ENCODE measurements at places on chromosomes 5 and 9.

- H3K27ac ChIP-seq: no peak overlapping the region
- no peaks in the 10 kb centered on the region for H3K27me3 ChIP-seq
- no peaks in the 10 kb centered on the region for H3K36me3 ChIP-seq
- no peak overlapping the region for H3K4me3 ChIP-seq
These were observed 46.8 kb downstream of the INIP start for GRCh38 chr9:112670991-112671625.

DNA sequence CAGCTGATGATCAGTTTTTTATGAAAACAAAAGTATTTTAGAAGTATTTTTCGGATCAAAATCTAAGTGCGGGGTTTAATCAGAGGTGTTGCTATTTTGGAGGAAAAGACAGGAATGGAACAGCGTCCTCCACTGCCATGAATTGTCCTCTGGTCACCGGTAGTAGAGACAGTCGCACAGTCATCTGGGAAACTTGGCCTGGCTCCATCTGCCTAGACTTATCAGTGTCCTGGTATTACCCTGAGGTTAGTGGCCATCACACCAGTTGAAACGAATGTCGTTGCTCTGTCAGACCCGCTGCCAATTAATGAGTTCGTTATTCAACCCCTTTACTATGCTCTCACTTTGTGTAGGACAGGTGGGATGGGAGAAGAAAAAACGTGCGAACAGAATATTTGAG, 8.2 kb downstream of the TLX3 start:
- no peaks in the 10 kb centered on the region for H3K4me1 ChIP-seq
- DNase-seq: no peak
- H3K27ac ChIP-seq: no peak overlapping the region
- H3K27me3 ChIP-seq: no peaks in the 10 kb centered on the region
- H3K36me3 ChIP-seq: no peaks in the 10 kb centered on the region
- no peak overlapping the region for H3K4me3 ChIP-seq

GRCh38 chr9:71620331-71620730, 148.0 kb downstream of the CEMIP2 start:
- H3K27ac ChIP-seq: no peak overlapping the region
- no peak for DNase-seq
- no peak overlapping the region for H3K4me3 ChIP-seq

- no peak overlapping the region for H3K4me3 ChIP-seq
- no peaks in the 10 kb centered on the region for H3K27me3 ChIP-seq
- H3K4me1 ChIP-seq: peaks cover 7% of the 10 kb centered on the region
- H3K27ac ChIP-seq: no peak overlapping the region
- no peak for DNase-seq
- H3K36me3 ChIP-seq: no peaks in the 10 kb centered on the region
These were observed 3.6 kb downstream of the GOLPH3 start for GRCh38 chr5:32170303-32171151.

DNA sequence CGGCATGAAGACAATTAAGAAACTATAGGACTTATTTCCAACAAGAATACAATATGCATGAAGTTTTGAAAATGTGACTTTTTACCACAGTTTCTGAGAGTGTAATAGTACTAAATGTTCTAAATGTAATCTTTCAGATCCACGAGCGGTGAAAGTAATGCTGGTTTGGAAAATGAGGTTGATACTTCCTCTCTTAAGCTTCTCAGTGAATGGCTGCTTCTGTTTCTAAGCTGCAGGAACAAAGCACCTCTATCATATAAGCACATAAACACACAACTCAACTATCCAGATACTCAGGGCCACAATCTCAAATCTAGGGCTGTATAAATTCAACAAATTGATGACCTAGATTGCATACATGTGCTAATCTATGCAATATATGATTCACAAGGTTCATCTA, 78.3 kb downstream of the LIFR start:
- no peaks in the 10 kb centered on the region for H3K4me1 ChIP-seq
- DNase-seq: no peak
- no peaks in the 10 kb centered on the region for H3K36me3 ChIP-seq
- H3K4me3 ChIP-seq: no peak overlapping the region
- H3K27me3 ChIP-seq: no peaks in the 10 kb centered on the region

DNA sequence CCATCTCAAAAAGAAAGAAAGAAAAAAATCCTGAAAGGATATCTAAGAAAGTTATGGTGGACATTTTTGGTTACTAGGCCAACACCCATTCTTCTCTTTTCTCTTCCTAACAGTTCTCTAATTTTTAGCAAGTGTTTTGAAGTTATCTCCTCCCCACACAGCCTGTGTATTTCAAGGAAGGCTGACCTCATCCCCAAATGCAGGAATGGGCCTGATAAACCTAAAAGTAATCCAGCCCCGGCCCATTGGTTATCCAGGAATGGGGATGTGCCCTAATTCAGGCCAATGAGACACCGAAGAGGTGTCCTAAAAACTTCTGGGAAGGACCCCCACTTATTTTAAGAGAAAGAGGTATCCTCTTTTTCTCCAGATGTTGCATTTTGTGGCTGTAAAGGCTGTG, 46.6 kb downstream of the F2R start:
- no peaks in the 10 kb centered on the region for H3K4me1 ChIP-seq
- no peaks in the 10 kb centered on the region for H3K27me3 ChIP-seq
- DNase-seq: no peak
- no peak overlapping the region for H3K4me3 ChIP-seq
- no peaks in the 10 kb centered on the region for H3K36me3 ChIP-seq

DNA sequence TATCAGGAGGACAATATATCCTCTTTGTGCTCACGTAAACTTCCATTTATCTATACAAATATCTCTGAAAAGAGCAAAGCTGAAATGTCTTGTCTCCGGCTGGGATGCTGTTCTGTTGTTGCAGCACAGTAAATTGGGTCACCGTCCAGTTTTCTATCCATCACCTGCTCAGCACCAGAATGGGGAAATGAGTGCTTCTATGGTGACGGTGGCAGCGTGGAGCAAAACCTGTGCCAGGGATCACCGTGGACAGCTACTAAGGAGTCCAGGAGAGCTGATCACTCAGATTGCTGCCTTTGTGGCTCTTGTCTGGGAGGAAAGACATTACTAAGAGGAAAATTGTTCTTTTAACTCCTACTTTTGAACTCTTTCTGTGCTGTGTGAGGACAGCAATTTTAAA, 531.6 kb downstream of the PSAT1 start:
- H3K27me3 ChIP-seq: no peaks in the 10 kb centered on the region
- no peaks in the 10 kb centered on the region for H3K4me1 ChIP-seq
- no peak for DNase-seq
- no peak overlapping the region for H3K4me3 ChIP-seq
- H3K36me3 ChIP-seq: no peaks in the 10 kb centered on the region

DNA sequence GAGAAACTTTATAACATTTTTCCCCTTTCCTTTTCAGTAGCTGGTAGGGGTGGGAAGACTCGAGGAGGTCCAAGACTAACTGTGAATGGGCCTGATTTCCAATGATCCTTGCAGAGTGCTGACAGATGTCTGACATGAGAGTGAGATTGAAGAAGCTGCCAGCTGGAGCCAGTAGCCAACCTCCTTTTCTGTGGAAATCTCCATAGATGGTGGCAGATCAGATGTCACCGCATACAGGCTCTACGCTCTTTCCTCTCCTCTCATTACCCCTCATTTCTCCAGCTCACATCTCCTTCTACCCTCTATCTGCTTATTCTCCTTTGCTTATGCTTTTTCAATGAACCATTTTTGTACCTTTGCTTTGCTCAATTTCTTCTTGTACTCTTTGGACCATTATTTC, 395.2 kb upstream of the TNC start:
- no peaks in the 10 kb centered on the region for H3K36me3 ChIP-seq
- no peaks in the 10 kb centered on the region for H3K4me1 ChIP-seq
- no peak overlapping the region for H3K27ac ChIP-seq
- DNase-seq: no peak
- H3K27me3 ChIP-seq: no peaks in the 10 kb centered on the region

DNA sequence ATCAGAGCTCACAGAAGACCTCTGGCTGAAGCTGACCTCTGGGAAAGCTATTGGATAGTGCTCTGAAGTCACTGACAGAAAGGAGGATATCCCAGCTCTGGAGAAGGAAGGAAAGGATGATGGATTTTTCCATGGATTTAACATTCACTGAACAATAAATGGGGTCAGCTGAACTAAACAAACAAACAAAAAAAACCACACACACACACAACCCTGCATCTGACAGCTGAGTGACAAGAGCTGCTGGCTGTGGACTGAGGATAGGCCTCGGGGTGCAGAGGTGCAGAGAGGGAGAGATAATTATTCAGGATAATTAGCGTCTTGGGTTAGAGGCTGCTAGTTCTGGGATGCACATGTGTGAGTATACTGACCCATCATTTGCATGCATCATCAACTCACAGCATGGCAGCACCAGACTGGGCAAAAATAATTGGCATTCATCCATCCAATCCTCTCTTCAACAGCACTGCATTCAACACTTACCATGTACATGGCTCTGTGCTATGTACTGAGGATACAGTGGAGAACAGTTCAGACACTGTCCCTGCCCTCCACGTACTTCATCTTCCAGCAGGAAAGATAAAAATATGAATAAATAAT, 131.4 kb upstream of the TRIM32 start:
- no peaks in the 10 kb centered on the region for H3K36me3 ChIP-seq
- no peak overlapping the region for H3K27ac ChIP-seq
- no peak overlapping the region for H3K4me3 ChIP-seq
- DNase-seq: no peak

- no peak overlapping the region for H3K27ac ChIP-seq
- no peak overlapping the region for H3K4me3 ChIP-seq
- no peaks in the 10 kb centered on the region for H3K27me3 ChIP-seq
- no peak for DNase-seq
- no peaks in the 10 kb centered on the region for H3K4me1 ChIP-seq
These were observed 211.9 kb downstream of the AOPEP start for GRCh38 chr9:94938384-94938783.

GRCh38 chr5:54317511-54318260, 7.3 kb upstream of the ARL15 start:
- DNase-seq: no peak
- no peaks in the 10 kb centered on the region for H3K36me3 ChIP-seq
- no peaks in the 10 kb centered on the region for H3K27me3 ChIP-seq
- no peak overlapping the region for H3K27ac ChIP-seq
- no peak overlapping the region for H3K4me3 ChIP-seq

GRCh38 chr9:86287013-86287412, 4.7 kb upstream of the ISCA1 start:
- DNase-seq: no peak
- H3K27me3 ChIP-seq: no peaks in the 10 kb centered on the region
- no peak overlapping the region for H3K27ac ChIP-seq
- no peaks in the 10 kb centered on the region for H3K36me3 ChIP-seq

DNA sequence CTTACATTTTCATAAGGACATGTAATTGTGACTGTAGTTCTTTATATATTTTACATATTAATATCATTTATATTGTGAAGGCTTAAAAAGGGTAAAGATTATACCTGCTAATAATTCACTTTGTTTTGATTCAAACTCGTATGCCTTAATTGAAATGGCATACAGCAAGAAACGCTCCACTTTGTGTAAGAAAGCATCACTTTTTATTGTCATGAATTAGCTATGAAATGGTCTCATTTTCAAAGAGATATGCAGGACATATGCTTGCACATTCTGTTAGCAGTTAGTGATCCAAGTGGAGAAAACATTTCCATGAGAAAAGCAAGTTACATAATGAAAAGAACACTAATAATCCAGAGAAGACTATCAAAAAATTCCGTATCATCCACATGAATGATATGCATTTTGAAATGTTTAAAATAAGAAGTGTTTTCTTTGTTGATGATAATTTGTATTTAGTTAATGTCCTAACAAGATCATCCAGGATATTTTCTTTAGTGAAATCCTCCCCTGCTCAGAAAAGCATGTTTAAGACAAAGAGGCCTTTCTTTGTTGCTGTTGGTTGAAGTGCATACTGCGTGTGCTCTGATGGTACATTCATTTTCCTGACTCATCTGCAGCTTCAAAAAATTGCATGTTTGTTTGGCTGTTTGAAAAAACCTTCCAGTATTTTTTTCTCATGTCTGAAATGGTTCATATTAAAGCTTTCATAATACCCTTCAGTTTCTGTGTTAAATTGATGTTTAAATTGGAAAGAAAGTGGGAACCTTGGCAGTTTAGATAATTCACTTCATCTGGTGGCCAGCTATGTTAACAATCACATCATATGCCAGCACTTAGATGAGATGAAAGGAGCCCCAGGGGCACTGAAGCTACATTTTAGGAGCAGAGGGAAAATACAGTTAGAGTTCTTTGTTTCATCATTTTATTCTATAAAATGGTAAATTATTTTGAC, 242.2 kb downstream of the CSNK1G3 start:
- no peaks in the 10 kb centered on the region for H3K4me1 ChIP-seq
- DNase-seq: no peak
- H3K4me3 ChIP-seq: no peak overlapping the region
- H3K36me3 ChIP-seq: no peaks in the 10 kb centered on the region
- no peak overlapping the region for H3K27ac ChIP-seq

GRCh38 chr9:115250621-115251032, 132.7 kb upstream of the TNC start:
- DNase-seq: no peak
- H3K27ac ChIP-seq: no peak overlapping the region
- H3K4me3 ChIP-seq: no peak overlapping the region
- H3K27me3 ChIP-seq: peaks cover 1% of the 10 kb centered on the region
- H3K4me1 ChIP-seq: no peaks in the 10 kb centered on the region

- no peak overlapping the region for H3K4me3 ChIP-seq
- no peaks in the 10 kb centered on the region for H3K4me1 ChIP-seq
- H3K27me3 ChIP-seq: no peaks in the 10 kb centered on the region
- H3K36me3 ChIP-seq: no peaks in the 10 kb centered on the region
- no peak overlapping the region for H3K27ac ChIP-seq
These were observed 59.6 kb downstream of the ATG10 start for GRCh38 chr5:82031220-82032119.

- no peak overlapping the region for H3K27ac ChIP-seq
- H3K27me3 ChIP-seq: no peaks in the 10 kb centered on the region
These were observed 25.8 kb downstream of the TRPM6 start for GRCh38 chr9:74861773-74862474.

GRCh38 chr5:143361438-143361837, 42.0 kb downstream of the NR3C1 start:
- H3K4me3 ChIP-seq: no peak overlapping the region
- H3K27me3 ChIP-seq: no peaks in the 10 kb centered on the region
- DNase-seq: no peak
- H3K27ac ChIP-seq: peak overlapping the region; percentile 11
- H3K36me3 ChIP-seq: no peaks in the 10 kb centered on the region
- peaks cover 27% of the 10 kb centered on the region for H3K4me1 ChIP-seq

DNA sequence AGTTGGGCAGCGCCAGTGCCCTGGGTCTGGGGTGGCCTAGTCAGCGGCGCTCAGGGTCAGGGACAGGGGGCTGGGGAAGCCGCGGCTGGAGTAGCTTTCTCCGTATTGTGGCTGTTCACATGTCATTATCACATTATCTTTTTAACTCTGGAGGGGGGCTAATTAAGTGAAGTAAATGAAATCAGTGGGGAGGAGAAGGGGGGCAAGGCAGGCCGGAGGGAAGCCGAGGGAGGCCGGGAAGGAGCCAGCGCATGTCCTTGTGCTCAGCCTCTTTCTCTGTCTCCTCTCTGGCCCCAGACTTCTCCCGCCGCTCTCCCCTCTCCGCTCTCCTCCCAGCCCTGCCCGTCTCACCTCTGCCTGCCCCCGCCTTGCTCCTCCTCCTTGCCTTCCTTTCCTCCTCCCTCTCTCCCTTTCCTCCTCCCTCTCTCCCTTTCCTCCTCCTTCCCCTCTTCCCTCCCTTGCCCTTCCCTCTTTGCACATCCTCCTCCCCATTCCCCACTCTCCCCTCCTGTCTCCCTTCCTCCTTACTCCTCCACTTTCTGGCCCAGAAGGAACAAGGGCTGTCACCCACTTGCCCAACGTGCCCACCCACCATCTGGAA, 38.7 kb downstream of the ASS1 start:
- DNase-seq: no peak
- H3K27me3 ChIP-seq: no peaks in the 10 kb centered on the region
- H3K4me3 ChIP-seq: no peak overlapping the region
